ENCODE measurements at places on chromosomes 4 and X.

- no peak for DNase-seq
Measured at GRCh38 chr4:1166509-1167243, 5.7 kb downstream of the SPON2 start.

DNA sequence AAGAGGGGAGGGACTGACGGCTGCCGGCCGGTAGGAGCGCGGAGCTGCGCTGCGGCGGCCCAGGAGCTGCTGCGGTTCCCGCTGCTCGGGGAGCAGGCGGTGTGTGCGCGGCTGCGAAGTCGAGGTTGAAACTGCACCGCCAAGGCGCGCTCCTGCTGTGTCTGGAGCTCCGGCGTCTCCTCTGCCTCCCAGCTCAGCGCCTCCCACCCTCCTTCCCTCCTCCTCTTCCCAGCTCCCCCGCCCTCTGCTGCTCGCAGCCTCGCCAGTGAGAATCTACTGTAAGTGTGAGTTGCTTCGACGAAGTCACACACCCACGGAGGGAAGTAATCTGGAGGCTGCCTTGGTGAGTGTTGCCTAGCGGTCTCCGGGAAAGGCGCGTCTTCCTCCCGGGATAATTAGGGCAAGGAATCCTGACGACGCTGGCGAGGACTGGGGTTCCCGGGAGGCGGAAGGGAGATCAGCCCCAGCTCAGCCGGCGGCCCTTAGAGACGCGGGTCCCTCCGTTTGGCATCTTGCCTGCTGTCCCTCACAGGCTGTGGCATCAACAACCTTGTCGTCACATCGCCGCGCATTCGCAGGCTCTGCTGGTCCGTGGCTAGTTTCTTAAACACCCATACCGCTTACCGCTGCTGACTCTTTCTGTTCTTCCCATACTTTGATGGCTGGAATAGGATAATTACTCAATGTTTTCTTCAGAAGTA is at the start of gene EPHA5:
Gene EPHA5 (minus strand): TSS at position 159 of the 701 bp plus-strand sequence. CDS start 747 bp downstream, outside the sequence.
- DNase-seq, result no peak

DNA sequence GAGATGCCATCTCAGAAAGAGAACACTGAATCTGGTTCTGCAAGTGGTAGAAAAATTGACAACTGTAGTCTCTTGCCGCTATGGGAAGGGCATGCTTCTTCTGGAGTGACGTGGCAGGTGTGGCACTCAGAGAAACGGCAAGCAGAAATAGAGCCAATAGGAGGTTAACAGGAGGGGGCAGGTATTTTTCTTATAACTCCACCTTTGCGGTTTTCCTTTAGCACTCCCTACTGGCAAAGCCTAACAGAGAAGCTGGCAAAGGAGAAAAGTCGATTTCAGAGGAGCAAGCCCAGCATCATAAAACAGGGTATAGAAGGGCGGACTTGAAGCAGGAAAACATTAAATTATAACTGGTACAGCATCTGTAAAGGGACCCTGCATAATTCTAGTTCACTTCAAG is 1382.2 kb downstream of the PCDH18 start:
- DNase-seq, result no peak

DNA sequence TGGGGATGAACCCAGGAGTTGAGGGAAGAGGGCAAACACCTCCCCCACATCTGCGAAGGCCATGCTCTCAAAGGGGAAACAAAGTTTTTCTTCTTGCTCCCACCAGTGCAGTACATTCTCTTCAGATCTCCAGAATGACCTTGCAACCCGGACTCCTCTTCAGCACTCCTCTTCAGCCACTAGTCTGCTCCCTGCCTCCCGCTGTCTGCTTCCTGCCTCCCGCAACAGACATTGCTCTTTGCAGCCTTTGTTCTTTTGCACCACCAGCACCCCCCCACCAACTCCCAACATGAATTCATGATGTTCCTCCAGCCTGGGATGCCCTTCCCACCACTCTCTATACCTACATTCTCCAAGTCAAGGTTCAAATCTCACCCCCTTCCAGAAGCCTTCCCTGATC is 32.1 kb downstream of the UTP14A start:
- DNase-seq, result no peak

GRCh38 chrX:7132335-7133049 is 15.0 kb upstream of the STS start:
- peak; percentile 19 for DNase-seq
